ENCODE measurements at places on chromosomes 12 and 14.

- peak; percentile 85 for DNase-seq
Measured at GRCh38 chr12:49673446-49674317, 33.5 kb downstream of the FMNL3 start.

- peak; percentile 83 for DNase-seq
Measured at GRCh38 chr14:103104654-103105452, 10.3 kb downstream of the EXOC3L4 start.

GRCh38 chr14:53942970-53943750 lies 13.5 kb downstream of the BMP4 start:
- no peak for DNase-seq

GRCh38 chr12:120710805-120711296 lies 593 bp downstream of the UNC119B start:
- no peak for DNase-seq

GRCh38 chr12:120115692-120116440 lies 687 bp downstream of the RAB35 start:
- peak; percentile 72 for DNase-seq

GRCh38 chr12:45913631-45914030 lies 76.7 kb downstream of the SCAF11 start:
- no peak for DNase-seq

- peak; percentile 58 for DNase-seq
Measured at GRCh38 chr12:132449565-132450417, 40.2 kb upstream of the FBRSL1 start.

- DNase-seq = peak; percentile 27
Measured at GRCh38 chr12:91931111-91931510, 214.5 kb downstream of the BTG1 start.

DNA sequence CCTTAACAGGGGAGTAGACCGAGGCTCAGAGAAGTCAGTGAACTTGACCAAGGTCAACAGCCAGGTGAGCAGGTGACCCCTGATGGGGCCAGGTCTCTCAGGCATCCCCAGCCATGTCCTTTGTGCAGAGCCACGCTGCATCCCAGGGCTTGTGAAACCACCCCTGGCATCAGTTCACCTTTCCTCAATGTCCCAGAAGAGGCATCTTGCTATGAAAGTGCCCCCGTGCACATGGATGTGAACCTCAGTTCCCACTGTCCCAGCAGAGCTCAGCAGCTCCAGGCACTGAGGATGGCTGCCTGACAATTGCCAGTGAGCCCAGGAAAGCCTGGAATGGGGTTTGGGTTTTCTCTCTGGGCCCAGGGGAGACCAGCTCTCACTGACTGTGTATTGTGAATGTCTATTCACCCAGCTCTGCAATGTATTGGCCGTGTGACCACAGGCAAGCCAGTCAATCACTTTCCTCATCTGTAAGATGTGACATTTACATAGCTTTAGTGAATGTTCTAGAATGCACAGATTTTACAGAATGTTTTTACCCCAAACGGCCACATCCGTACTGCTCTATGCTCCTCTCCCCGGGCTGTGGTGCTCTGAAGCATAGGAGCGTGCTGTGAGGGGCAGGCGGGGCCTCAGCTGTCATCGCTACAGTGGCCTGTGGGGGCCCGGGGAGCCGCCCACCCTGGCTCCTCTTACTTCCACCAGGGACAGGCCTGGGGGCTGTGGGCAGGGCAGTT lies 4.9 kb downstream of the CACNA2D4 start:
- no peak for DNase-seq

GRCh38 chr14:80669426-80669825 lies 272.1 kb downstream of the CEP128 start:
- no peak for DNase-seq

- DNase-seq = no peak
Measured at GRCh38 chr14:92755495-92755894, 7.1 kb upstream of the LGMN start.

GRCh38 chr12:20024194-20024593 lies 344.1 kb upstream of the PDE3A start:
- DNase-seq = no peak
